ENCODE measurements at places on chromosomes 5 and 9.

- no peak for DNase-seq
Observed at GRCh38 chr9:18942801-18943200, 90.2 kb downstream of the SAXO1 start.

GRCh38 chr9:69393425-69393824 is 68.4 kb downstream of the ENTREP1 start:
- DNase-seq: no peak

- DNase-seq: no peak
Observed at GRCh38 chr5:145661737-145662485, 173.2 kb downstream of the PRELID2 start.

GRCh38 chr9:76624391-76625048 is 139.7 kb upstream of the PCA3 start:
- DNase-seq: no peak

GRCh38 chr9:112174965-112175795 is at the start of gene SUSD1:
SUSD1 (minus strand) TSS chr9:112175297; CDS start chr9:112175235, 62 bp downstream.
- DNase-seq: no peak

DNA sequence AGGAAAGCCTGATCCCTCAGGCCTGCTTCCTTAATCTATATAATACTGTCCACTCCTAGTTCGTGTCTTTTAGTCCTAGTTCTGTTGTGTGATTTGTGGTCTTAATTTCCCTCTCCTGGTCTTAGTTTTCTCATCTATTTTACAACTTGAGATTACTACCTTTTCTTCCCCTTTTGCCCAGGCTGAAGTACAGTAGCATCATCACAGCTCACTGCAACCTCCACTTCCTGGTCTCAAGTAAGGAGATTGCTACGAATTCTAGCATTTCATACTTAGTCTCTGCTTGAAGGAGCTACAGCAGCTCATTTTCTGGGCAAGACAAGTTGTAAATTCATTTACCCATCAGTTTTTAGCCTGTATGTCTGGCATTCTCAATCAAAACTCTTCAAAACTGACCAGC is 5.5 kb downstream of the TRIM32 start:
- DNase-seq: no peak

GRCh38 chr5:953535-954449 is 54.8 kb upstream of the NKD2 start:
- DNase-seq: no peak

- DNase-seq: no peak
Observed at GRCh38 chr9:107274953-107275422, 8.1 kb upstream of the RAD23B start.

DNA sequence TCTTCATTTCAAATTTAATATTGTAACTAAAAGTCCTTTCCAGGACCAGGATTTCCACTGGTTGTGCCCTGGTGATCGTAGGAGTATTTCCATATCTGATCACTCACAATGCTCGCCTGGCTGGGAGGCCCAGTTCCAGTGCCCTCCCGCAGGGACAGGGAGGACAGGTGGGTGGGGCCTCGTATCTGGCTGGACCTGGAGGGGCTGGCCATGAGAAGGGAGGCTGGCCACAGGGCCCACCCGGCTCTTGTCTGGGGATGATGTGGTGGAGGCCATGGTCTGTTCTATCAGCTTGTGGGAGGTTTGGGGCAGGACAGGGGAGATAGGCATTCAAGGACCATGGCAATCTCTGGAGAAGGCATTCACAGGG is 286.4 kb downstream of the GADD45G start:
- no peak for DNase-seq

GRCh38 chr5:158309088-158309807 is 450.3 kb upstream of the CLINT1 start:
- DNase-seq: no peak

DNA sequence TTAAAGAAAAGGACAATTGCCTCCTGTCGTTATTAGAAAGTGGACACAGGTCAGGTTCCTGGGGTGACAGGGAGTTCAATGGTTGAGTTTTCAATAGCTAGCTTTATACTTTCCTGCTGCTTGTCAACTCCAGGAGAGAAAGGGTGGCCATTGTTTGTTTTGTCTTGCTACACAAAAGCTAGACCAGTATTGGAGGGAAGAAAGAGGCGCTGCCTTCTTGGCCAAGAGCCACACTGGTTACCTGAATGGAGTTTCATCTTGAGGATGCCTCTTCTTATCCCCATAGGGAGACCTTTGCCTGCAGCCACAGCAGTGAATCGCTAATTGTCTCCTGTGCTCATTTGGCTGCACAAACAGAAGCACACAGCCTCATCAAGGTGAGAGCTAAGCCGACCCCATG is 279.4 kb upstream of the GRIA1 start:
- DNase-seq: no peak

- DNase-seq: no peak
Observed at GRCh38 chr9:107368696-107369095, 85.6 kb downstream of the RAD23B start.

GRCh38 chr9:72471096-72471495 is 50.3 kb upstream of the TMC1 start:
- DNase-seq: no peak

- DNase-seq: no peak
Observed at GRCh38 chr9:135090081-135090480, 2.6 kb downstream of the OLFM1 start.

GRCh38 chr5:149348518-149348917 is 3.2 kb downstream of the GRPEL2 start:
- no peak for DNase-seq

DNA sequence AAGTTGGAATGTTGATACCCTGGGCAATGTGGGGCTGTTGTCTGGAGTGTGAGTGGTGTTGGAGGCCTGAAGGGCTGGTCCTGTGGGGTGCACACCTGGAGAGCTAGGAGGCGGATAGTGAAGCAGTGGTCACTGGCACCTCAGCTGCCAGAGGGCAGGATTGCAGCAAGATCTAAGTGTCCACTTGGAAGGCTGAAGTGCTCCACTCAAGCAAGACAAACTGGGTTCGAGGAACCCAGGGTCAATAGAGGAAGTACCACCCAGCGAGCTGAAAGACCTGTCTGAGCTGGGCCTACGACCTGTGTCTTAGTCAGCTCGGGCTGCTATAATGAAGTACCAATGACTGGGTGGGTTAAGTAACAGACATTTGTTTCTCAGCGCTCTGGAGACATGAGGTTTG is 39.7 kb upstream of the TJP2 start:
- no peak for DNase-seq

DNA sequence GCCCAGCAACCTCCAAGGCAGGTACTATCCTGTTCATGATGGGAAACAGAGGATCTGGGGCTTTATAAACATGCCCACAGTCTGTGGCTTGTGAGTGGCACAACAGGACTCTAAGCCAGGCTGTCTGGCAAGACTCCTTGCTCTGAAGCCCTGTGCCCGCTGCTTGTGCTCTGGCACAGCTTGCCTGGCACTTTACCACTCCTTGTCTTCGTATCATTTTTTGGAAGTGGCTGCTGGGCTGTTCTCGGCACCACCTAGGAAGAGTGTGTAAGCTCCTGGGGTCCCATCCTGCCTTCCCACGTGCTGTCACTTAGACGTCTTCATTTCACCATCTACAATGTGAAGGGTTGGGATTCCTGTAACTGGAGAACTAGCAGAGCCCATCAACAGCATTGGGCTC is 59.3 kb upstream of the GLRX start:
- DNase-seq: no peak

All from stimulated activated CD8-positive, alpha-beta memory T cell treated with anti-CD3 and anti-CD28 coated beads, Interleukin-12 subunit alpha, Interleukin-12 subunit beta, amount 100 ng/mL, for 1 hour (primary cell).